CD4-positive, alpha-beta T cell treated with Interleukin-6 for 4 hours (primary cell): ENCODE measurements at places on chromosomes 12 and 14.

DNA sequence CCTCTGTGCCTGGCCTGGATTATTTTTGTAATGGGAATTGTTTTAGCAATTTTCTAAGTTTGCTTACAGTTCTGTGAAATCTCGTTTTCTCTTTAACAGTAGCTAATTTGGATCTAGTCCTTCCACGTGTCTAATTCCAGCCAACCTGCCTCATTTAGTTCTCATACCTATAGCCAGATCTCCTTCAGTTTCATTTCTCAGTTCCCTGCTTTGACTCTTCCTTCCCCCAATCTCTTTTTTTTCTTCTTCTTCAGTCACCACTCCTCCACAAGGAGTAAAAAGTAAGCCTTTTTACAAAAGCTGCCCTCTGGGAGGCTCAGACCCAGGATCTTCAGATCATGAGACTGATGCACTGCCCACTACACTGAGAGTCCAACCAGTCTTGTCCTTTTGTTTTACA lies 1.4 kb downstream of the THTPA start:
- no peak for DNase-seq

GRCh38 chr12:108560321-108560721 lies 652 bp downstream of the SART3 start:
- no peak for DNase-seq

- no peak for DNase-seq
Observed at GRCh38 chr12:130746546-130746945, 30.4 kb upstream of the RIMBP2 start.

GRCh38 chr14:99572173-99572999 lies 31.6 kb downstream of the CCDC85C start:
- no peak for DNase-seq

DNA sequence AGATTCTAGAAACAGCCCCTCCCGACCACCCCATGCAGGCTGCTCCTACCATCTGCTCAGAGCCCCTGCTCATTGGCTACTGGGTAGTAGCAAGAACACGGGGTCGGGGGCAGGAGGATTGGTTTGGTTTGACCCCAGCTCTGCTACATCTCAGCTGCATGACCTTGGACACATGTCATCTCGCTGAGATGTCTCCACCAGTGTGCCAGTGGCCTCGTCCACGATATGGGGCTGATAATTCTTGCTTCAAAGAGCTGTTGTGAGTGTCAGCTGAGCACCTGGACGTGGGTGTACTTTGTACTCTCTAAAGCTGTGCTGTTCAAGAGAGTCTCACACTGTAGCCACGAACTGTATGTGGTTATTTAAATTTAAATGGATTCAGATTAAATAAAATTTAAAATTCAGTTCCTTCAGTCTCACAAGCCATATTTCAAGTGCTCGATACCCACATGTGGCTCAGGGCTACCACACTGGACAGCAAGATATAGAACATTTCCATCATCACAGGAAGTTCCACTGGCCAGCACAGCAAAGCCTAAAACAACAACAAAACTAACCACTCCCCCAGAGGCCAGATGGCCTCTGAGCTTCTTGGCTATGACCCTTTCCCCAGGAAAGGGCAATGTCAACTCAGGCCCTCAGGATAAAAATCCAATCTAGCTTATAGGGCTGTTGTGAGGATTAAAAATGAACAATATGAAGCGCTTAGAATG lies 18.6 kb downstream of the LTBP2 start:
- DNase-seq: no peak

DNA sequence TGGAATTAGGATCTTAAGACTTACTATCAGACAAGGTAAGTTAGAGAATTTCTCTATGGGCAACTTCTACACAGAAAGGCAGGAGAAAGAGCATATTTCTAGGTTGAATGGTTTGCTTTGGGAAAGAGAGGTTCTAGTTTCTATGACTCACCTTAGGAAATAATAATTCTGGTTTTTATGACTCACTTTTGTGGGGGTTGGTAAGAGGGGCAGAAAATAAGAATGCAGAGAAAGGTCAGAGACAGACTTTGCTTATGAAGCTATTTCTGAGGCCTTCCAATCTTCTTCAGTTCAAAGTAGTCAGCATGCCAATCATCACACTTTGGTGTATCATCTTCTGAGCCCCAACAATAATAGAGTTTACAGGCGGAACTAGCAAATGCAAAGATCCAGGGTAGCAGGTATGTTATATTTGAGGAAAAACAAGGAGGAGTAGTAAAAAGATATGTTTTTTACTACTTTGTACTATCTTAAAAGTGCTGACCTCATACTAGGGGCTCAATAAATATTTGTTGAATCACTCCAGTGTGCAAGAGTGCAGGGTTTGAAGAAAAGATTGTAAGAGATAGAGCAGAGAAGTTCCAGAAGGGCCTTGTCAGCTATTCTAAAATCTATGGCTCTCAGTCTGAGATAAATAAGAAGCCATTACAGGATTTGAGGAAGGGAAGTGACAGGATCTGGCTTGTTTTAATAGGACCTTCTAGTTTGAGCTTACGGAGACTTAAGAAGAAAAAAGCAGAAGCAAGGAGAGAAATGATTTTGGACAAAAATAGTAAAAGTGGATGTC lies 56.7 kb upstream of the LRFN5 start:
- DNase-seq: no peak

GRCh38 chr12:39605996-39606395 lies 13.6 kb downstream of the ABCD2 start:
- no peak for DNase-seq

- no peak for DNase-seq
Observed at GRCh38 chr12:79858518-79858917, 76.4 kb downstream of the PPP1R12A start.

DNA sequence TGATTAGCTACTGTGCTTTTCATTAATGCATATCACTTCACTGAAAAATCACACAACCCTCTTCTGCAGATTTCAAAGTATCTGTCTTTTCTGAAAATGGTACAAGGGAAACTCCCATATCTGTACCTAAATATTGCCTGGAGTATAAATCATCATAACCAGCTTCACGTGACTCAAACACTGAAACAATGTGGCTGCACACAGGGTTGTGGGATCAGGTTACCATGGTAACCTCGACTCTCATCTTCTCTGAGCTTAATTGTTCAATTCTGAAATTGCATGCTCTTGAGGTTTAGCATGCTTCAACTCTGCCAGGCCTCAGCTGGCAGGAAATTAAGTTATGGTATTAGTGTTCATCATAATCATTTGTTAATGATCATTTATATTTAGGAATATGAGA lies 77.5 kb upstream of the CPSF6 start:
- DNase-seq: peak; percentile 27

DNA sequence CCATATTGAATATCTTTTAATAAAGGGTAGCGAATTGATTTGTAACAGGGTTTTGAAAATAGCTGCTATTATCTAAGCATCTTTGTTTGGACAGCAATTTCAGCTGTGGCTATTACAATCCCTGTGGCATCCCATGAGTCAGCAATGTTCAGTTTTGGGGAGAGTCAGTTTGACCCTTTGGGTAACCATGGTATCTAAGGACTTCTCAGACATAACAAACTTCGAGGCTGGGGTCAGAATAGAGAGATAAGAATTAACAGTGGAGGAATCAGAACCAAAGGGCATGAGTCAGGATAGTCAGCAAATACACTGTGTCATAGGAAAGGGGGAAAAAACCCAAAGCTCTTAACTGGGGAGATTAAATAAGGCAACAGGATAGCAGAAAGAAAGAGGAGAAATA lies 11.7 kb upstream of the PTHLH start:
- no peak for DNase-seq

GRCh38 chr12:121769831-121770301 lies 23.6 kb downstream of the RHOF start:
- no peak for DNase-seq

- no peak for DNase-seq
Observed at GRCh38 chr14:36660736-36661505, 739 bp upstream of the PAX9 start.

DNA sequence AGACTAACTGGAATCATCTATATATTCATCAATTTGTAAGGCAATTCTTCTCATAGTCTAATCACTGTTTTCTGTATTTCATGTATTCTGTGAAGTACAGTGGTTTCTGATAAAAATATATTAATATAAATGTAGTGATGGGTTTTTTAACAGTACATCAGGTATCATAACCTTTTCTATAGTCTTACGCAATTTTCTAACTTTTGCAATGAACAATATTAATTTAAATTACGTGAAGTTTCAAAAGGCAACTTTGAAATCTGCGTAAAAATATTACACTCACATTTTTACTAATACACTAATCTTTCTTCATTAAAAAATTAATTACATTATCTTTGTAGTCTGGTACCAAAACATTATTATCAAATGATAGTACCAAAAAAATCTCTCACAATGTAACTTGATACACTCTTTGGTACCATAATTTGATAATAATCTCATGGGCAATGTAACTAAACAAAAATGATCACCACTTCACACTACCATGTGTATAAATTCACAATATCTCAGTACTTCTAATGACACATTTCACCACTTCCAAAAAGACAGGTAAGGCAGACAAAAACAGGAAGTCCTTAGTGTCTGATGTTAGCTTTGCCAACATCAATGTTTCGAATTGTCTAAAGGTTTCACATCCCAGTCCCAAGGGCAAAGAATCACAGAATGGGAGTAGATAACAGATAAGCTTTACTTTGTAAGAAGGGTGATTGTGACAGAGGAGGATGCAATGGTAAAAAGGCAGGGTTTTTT lies 8.7 kb downstream of the DNAI7 start:
- peak; percentile 6 for DNase-seq

DNA sequence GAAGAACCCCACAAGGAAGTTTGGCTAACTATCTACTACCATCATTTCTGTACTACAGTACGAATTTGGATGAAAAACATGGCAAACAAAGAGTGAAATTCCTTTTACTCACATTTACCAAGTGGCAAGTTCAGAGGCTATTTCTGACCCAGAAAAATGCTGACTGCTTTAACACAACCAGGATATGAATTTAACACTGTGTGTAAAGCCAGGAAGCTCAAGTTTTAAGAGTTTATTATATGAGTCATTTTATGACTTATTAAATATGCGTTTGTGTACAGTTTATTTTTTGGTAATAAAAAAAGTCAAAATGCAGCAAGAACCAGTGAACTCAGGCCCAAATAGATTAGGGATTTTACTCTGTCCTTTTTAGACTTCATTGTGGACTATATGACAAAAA lies 58.4 kb upstream of the STAC3 start:
- DNase-seq: no peak

- no peak for DNase-seq
Observed at GRCh38 chr14:75640876-75641275, 19.8 kb downstream of the ERG28 start.

- peak; percentile 89 for DNase-seq
Observed at GRCh38 chr14:99971087-99971940, 93.9 kb upstream of the EVL start.

GRCh38 chr12:7981446-7981845 lies 45.5 kb upstream of the SLC2A3 start:
- no peak for DNase-seq

DNA sequence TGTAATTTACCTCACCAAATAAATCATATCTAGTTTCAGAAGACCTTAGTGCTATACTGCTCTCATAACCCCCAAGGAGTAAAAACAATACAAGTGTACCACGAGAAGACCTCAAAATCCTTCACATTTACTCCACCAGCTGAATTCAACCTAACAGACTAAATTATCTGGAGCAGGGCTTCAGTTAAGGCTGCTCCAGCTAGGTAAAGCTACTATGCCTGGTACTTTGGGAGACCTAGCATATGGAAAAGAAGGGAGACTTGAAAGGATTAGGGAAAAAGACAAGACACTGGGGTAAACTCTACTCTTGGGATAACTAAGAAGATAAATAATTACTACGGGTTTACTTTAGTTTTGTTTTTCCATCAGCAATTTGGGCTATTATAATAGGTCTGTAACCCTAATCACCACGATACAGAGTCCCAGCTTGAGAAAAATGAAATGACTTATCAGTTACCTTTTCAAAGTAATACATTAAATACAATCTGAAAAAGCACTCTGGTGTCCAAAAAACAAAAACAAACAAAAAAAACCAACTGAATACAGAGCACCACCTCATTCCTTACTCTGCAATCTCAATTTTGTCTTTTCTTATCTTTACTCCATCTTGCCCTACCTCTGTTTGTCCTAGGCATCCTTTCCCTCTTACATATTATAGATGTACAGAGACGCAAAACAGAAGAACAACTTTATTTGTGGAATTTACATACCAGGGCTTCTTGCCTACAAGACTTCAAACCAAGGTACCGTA lies 2.1 kb downstream of the EML5 start:
- no peak for DNase-seq

DNA sequence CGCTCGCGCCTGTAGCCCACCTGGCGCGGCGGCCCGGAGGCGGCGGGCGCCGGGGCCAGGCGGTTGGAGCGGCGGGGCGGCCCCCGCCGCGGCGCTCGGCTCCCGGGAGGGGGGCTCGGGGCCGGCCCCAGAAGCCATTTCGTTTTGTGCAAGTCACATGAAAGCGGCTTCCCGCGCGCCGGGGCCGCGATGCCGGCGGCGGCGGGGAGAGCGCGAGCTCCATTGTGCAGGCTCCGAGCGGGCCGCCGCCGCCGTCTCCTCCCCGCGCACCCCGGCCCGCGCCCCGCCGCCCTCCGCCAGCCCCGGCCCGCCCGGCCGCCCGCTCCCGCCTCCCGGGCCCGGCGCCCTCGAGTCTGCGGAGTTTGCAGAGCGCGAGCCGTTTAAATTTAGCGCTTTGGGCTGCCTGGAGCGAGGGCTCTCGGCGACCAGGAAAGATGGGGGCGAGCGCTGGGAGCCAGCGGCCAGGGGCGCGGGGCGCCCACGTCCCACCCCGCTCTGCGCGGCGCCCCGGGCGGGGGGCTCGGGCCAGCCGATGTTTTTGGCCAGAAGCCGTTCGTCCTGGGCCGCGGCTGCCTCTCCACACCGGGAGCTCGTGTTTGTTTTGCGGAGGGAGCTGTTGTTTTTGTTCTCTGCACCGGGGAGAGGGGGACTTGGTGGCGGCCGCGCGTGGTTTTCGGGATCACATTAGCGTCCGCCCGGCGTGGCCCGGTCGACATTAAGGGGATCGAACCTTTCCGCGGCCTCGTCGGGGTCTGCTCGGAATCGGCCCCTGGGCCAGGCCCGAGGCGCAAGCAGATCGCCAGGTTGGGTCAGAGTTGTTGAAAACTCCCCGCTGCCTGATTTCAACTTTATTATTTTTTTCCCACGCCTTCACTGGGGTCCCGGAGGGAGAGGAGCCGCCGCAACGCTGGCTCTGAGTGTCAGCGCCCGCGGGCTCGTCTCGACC lies 982 bp downstream of the BCL7A start:
- peak; percentile 49 for DNase-seq

DNA sequence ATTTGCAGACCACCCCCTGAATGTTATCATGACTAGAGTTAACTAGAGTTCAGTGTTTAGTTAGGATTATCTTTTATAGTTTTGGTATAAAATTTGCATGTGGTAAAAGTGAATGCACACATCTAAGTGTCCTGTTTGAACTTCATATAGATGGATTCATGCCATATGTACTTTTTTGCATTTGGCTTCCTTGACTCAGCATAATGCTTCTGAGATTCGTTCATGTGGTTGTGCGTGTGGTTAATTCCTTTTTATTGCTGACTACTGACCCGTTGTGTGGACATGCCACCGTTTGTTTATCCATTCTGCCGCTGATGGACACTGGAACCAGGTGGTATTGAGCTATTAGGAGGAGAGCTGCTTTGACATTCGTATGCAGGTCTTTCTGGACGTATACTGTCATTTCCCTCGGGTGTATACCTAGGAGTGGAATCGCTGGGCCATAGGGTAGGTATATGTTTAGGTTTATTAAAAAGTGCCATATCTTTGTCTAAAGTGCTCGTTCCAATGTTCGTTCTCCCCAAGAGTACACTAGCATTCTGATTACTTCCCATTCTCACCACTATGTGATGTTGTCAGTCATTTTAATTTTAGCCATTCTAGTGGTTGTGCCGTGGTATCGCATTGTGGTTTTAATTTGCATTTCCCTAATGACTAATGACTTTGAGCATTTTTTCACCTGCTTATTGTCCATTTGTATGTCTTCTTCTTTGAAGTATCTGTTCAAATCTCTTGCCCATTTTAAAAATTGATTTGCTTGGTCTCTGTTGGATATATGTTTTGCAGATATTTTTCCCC lies 37.7 kb downstream of the RIN3 start:
- no peak for DNase-seq
